HuH-7.5 (cell line): ENCODE measurements at places on chromosomes 3 and 15.

DNA sequence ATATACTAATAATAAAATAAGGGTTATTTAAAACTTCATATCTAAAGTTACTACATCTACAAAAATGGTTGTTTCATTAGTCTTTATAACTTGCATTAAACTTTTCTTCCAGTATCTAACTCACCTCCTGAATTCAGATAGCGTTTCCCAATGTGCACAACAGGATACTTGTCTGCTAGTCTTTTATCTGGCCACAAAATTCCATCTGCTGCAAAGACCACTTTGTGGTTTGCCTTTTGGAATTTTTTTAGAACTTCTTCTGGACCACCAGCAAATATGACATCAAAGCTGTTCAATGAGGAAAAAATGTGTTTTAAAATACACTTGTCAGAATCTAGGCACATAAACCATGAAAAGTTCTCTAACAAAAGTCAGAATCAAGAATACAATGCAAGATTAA lies 50.8 kb downstream of the PLOD2 start:
- DNase-seq, result no peak

GRCh38 chr15:78369161-78369560 lies 29.0 kb downstream of the CRABP1 start:
- no peak for DNase-seq

- DNase-seq, result no peak
Measured at GRCh38 chr15:78200276-78200930, 34.0 kb downstream of the ACSBG1 start.

DNA sequence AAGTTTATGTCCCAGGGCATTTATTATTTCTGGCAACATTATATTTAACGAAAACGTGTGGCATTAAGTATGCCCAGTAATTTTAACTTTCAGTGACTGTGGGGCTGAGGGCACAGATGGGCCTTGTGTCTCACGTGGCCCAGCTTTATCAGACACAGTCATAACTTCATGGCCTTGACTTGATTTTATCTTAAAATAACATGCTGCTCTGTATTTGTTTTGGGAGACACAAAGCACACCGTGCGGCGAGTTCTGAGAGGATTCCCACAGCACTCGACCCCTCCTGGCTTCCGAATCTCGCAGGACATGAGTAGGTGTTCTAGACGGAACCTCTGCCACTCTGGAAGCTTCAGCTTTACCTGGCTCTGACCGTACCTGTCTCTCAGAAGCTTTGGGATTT lies 180.8 kb downstream of the ADAMTS17 start:
- DNase-seq, result no peak

DNA sequence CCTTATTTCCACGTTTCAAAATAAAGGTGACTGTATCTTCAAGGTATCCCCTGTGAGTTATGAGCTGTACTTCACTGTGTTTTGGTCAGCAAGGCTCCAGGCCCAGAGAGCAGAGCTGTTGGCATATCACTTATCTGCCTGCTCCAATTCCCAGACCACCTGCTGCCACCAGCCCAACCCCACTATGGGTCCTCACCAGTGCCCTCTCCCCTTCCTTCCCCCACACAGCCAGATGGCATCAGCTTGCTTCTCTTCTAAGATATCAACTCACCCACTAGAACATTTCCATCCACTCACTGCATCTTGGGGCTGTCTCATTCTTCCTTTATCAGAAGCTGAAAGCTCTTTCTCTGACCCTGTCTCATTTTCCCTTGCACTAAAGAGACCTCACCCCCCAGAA lies 136.9 kb upstream of the EIF1B start:
- no peak for DNase-seq

DNA sequence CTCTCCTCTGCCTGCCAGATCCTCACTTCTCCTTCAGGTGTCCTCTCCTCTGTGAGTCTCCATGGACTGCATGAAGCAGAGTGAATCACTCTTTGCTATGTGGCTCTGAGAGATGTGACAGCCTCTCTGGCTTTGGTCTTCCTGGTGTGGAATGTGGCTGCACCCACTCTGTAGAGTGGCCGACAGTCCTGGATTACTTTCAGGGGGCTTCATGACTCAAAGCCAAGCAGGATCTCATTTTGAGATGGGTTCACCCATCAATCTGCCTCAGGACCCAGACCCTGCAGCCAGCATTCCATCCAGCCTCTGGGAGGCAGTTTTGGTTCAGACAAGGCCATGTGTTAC lies 221.9 kb upstream of the LYSMD4 start:
- no peak for DNase-seq

DNA sequence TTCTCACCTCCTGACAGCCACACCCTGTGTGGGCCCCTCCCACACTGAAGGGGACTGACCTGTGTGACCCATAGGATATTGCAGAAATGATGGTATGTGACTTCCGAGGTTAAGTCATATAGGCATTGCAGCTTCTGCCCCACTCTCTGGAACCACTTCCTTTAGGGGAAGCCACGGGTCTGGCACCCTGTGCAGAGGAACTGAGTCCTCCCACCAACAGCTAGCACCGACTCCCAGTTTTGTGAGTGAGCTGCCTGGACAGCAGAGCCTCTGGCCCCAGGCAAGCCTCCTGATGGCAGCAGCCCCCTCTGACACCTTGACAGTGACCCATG lies 24.6 kb upstream of the SLC6A6 start:
- no peak for DNase-seq

DNA sequence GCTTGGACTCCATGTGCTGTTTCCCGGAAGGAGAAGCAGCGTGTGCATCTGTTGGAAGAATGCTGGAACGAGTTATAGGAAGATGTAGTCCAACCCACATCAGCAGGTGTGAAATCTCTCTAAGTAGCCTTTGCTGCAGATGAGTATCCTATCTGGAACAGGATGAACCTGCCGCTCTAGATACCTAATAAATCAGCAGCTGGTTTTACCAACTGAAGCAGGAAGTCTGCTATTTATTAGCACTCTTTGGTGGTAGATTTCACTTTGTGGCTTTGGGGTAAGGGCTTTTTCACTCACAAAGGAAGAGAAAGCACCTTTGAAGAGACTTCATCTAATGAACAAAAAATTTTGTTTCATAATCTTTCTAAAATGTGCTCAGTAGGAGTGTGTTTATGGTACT lies 66.4 kb downstream of the DCUN1D1 start:
- no peak for DNase-seq

- DNase-seq, result no peak
Measured at GRCh38 chr3:170179432-170179831, 2.1 kb downstream of the PHC3 start.

DNA sequence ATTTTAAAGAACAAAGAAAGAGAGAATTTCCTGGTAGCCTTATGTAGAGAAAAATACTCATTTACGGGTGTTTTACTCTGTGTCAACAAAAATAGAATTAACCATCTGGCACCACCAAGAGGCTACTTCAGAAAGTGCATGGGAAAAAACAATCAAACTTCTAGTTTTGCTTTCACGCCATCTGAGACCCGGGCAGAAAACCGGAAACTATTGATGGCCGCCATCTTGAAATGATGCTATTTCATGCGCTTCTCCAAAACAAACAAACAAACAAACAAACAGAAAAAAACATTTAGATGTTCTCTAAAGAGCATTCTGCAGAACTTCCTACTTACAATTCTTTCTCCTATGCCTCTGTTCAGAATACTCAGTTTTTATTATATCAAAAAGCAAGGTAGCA lies 49.4 kb upstream of the SYNPR start:
- peak; percentile 20 for DNase-seq

- no peak for DNase-seq
Measured at GRCh38 chr3:195540027-195540426, 3.1 kb downstream of the PPP1R2 start.

- no peak for DNase-seq
Measured at GRCh38 chr3:112357930-112358780, 25.2 kb downstream of the CD200 start.

- no peak for DNase-seq
Measured at GRCh38 chr15:58010983-58011382, 54.5 kb downstream of the ALDH1A2 start.

- DNase-seq, result no peak
Measured at GRCh38 chr3:54772746-54773145, 155.1 kb downstream of the LRTM1 start.

- DNase-seq, result no peak
Measured at GRCh38 chr15:92523176-92523575, 129.5 kb downstream of the ST8SIA2 start.

DNA sequence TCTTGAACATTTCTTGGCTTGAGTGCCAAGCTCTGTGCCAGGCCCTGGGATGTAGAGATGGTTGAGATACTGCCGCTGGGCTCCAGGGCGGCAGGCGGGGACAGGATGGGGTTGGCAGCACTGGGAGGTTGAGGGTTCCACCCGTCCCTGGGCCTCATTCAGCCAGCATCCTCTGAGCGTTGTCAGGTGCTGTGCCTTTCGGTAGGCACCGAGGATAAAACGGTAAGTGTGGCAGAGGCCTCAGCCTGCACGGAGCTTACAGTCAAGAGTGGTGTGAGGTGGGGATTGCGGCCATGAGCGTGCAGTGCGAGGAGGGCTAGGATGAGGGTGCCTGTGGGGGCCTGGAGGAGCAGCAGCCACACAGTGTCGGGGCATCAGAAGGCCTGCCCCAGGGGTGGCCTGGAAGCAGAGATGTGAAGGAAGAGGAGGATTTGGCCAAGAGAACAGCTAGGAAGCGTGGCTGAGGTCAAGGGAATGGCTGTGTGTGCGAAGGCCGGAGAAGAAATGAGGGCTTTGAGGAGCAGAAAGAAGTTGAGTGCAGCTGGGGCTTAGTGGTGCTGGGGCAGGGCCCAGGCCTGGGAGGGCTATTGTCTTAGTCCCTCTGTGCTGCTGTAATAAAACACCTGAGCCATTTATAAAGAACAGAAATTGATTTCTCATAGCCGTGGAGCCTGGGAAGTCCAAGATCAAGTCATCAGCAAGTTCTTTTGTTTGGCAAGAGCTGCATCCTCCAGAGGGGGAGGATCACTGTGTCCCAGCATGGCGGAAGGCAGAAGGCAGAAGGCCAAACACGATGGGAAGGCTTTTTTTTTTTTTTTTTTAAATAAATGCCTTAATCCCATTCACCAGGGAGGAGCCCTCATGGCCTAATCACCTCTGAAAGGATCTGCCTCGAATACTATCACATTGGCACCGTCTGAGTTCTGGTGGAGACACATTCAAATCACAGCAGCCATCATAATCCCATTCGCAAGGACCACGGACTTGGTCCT lies 22.7 kb downstream of the CORO2B start:
- no peak for DNase-seq

- no peak for DNase-seq
Measured at GRCh38 chr15:49810720-49811119, 189.9 kb downstream of the DTWD1 start.

- DNase-seq, result no peak
Measured at GRCh38 chr3:170162052-170162451, 19.5 kb downstream of the PHC3 start.

DNA sequence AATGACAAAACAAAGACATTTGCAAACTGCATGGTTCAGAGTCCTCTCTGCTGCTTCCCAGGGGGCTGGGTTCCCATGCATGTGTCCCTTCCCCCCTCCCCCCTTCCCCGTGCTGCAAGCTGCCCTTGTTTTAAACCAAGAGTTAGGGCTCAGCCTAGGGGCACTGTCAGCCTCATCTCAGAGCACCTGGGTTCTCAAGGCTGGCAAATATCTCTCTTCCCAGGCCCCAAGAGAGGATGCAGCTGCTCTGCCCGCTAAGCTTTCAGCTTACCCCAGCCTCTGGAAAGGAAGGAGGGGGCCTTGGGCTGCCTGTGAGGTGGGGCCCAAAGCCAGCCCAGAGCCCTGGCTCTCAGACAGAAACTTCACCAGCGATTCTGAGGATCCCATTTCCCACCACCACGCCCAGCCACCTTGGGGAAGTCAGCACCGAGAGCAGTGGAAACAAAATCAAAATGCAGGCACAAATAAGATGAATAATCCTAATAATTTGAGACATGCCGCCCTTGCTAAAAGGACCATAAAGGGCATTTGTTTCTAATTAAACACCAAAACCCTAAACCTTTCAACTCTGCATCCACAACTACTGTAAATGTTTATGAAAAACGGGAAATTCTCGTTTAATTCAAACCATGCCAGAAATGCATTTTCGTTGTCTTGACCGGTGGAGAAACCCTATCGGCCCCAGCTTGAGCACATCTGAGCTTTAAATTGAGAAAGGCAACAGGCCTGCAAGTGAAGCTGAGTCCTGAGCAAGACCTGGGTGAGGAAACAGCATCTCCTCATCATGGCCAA lies 67.7 kb upstream of the WNT5A start:
- DNase-seq, result no peak

DNA sequence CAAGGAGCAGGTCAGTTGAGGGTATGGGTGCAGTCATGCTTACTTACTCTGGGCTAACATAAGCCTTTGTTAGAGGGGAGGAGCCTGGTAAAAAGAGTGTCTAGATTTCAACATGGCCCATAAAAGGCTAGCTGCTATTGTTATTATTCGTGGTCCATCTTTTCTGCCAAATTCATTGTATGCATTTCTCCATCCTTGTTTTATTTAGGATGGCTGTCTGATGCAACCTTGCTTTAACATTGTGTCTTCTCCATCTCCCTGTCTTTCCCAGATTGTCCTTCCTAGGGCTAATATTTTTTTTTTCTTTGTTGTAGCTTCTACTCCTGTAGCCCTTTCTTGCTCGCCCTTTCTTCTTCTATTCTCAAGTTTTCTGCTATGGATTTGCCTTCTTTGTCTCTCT lies 12.6 kb downstream of the RBMS3 start:
- DNase-seq, result no peak

- DNase-seq, result no peak
Measured at GRCh38 chr3:105223815-105224214, 142.9 kb upstream of the ALCAM start.

- no peak for DNase-seq
Measured at GRCh38 chr15:78083687-78084448, 6.4 kb upstream of the TBC1D2B start.

- no peak for DNase-seq
Measured at GRCh38 chr3:193347521-193348501, 30.7 kb downstream of the ATP13A5 start.

DNA sequence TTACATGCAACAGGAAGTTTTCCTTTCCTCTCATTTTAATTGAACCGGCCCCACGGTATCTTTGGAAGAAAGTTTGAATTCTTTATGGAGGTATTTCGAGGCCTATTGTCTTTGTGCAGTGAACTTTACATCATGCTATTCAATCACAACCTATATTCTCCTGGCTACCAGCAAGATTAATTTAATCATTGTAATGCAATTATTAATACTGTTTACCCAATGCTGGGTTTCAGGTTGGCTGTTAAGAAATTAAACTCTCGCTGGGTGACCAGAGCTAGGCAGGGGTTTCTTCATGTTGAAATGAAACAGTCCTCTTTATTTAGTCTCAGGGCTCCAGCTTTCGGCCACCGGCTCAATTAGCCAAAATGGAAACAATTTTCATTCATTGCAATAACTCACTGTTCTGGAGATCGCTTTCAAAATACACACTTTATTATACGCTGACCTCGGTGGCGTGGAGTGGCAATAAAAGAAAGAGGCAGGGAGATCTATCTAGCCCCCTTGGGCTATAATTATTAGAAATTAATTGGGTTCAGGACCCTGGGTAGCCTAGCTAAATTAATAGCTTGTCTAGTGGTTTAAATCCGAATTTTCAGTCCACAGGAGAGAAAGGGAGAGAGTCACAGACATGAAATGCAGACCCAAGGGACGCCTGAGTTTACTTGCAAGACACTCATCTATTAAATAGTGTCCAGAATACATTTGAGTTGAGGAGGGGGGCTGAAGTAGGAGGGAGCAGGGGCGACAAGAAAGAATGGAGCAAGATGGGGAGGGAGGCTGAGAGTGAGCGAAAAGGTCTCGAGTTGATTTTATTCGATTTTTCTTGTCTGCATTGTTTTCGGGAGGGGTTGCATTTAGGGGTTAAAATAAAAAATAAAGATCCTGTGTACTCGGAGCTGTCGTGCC lies 3.9 kb upstream of the MECOM start:
- no peak for DNase-seq
